Type B pancreatic cell (in vitro differentiated cells): ENCODE measurements at places on chromosomes 3 and 15. TPM values are rescaled to one million over a fixed set of nuclear protein-coding genes. Genes with fewer than 3 reads are reported as not detected.

DNA sequence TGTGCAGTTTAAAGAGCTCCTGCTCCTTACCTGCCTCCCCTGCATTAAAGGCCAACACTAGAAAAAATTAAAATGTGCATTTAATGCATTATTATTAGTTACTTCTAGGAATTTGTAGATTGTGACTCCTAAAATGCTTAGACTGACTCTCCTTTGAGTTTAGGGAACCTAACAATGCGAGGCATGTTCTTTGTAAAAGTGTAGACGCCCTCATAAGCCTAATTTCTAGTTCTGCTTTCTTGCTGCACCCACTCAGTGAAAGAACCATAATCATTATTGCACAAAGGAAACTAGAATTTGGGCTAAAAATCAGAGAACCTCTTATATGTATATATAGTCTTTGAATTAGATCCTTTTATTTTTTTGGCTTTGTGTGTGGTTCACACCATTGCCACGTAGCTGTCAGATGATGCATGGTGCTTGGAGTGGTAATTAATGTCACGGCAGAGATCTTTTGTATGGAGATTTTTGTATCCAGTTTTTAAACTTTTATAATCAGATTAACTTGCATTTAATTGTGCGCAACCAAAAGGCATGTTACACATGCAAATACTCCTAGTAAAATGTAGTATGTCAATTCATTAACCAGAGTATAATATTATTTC lies 710 bp downstream of the ABHD10 start:
- no peak for DNase-seq
- H3K4me1 ChIP-seq: peaks cover 25% of the 10 kb centered on the region
- peak overlapping the region; percentile 86 for H3K27ac ChIP-seq
- no peaks in the 10 kb centered on the region for H3K27me3 ChIP-seq
- peak overlapping the region; percentile 93 for H3K4me3 ChIP-seq

- no peaks in the 10 kb centered on the region for H3K4me1 ChIP-seq
- H3K36me3 ChIP-seq: no peaks in the 10 kb centered on the region
- no peak overlapping the region for H3K4me3 ChIP-seq
- H3K27me3 ChIP-seq: no peaks in the 10 kb centered on the region
These were observed 192.9 kb upstream of the SLITRK3 start for GRCh38 chr3:165389064-165389463.

DNA sequence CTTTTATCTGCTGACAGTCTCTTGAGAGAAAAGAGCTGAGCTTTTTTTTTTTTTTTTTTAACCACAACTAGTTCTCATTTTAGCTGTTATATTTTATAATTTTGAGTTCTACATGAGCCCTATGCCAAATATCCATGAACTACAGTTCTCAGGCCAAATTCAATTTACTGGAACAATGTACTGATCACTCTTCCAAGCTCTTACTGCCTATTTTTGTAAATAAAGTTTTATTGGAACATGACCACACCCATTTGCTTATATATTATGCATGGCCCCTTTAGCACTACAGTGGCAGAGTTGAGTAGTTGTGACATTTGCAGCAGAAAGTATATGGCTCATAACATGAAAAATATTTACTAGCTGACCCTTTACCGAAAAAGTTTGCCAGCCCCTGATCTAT lies 129.2 kb upstream of the SKOR1 start:
- no peaks in the 10 kb centered on the region for H3K4me1 ChIP-seq
- no peak overlapping the region for H3K4me3 ChIP-seq
- DNase-seq: no peak
- no peaks in the 10 kb centered on the region for H3K27me3 ChIP-seq
- peaks cover 13% of the 10 kb centered on the region for H3K36me3 ChIP-seq
- no peak overlapping the region for H3K27ac ChIP-seq

DNA sequence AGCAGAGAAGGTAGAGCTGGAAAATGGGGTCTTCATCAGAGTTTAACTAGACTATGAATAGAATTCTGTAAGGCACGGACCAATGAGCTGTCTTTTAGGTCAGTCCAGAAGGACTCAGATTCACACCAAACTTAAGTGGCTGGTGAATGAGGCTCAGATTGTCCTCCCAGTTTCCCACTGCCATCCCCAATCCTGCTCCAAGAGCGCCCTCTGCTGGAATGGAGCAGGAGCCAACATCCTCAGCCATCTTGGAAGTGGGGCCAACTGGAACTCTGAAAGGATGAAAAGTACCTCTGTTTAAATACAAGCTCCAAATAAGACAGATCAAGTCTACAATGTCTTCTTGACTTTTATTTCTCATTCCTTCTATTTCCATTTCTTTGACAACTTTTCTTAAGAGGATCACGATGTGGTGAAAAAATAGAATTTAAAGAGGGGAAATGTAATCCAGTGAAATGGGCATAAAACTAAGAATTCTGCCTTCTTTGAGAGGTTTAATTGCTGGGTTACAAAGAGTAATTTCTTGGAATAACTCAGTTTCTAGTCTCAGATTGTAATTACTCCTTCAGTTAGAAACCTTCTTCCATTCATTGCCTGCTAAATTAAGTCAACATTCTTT lies 217.1 kb upstream of the TPRG1 start:
- DNase-seq: peak; percentile 85
- H3K4me3 ChIP-seq: no peak overlapping the region
- H3K36me3 ChIP-seq: peaks cover 4% of the 10 kb centered on the region
- H3K27me3 ChIP-seq: peaks cover 4% of the 10 kb centered on the region
- peaks cover 10% of the 10 kb centered on the region for H3K4me1 ChIP-seq
- no peak overlapping the region for H3K27ac ChIP-seq

GRCh38 chr15:57872281-57873030 lies 165.9 kb downstream of the POLR2M start:
- H3K27ac ChIP-seq: no peak overlapping the region
- H3K27me3 ChIP-seq: peaks cover 22% of the 10 kb centered on the region
- H3K4me1 ChIP-seq: no peaks in the 10 kb centered on the region
- no peak overlapping the region for H3K4me3 ChIP-seq
- no peak for DNase-seq
- H3K36me3 ChIP-seq: no peaks in the 10 kb centered on the region

Gene FMN1
- total RNA-seq: 15.8 and 22.1 TPM in 2 replicates

Gene SEMA3G
- 0.45 and 0.77 TPM in 2 replicates for total RNA-seq

Gene GJD2
- 0.50 and 0.89 TPM in 2 replicates for total RNA-seq

Gene ITIH1
- total RNA-seq: 8.0 and 12.2 TPM in 2 replicates

Gene MUC4
- total RNA-seq: 1.9 and 2.4 TPM in 2 replicates
